Cerebellar cortex (tissue), 1 donor: ENCODE measurements at places on chromosomes 11 and 22.

DNA sequence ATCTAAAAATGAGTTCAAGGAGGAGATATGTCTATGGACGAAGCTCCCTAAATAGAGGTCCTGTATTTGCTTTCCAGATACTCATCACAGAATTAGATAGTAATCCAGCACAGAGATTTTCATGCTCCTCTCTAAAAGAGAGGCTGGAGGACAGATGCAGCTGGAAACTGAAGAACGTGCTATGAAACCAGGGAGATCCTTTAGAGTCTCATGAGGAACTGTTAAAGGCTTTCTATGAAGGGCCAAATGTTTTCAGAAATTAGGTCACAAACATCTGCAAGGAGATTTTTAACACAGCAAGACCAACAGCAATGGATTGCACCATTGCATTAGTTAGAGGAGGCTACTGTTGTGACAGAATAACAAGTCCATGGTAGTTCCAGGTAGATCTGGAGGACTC is 95.6 kb upstream of the ARHGAP20 start:
- no peak for DNase-seq

DNA sequence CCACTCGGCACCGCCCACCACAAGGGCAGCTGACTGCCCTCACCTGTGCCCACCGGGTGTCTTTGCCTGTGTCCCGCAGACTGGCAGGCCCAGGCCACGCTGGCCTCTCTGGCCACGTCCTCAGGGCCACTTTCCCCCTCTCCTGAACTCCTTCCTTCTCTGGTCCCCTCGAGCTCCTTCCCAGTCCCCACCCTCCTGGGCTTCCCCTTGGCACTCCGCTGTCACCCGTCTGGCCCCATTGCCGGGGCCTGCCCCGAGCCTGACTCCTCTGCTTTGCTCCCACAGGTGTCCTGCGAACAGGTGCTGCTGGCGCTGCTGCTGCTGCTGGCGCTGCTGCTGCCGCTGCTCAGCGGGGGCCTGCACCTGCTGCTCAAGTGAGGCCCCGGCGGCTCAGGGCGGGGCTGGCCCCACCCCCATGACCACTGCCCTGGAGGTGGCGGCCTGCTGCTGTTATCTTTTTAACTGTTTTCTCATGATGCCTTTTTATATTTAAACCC is 14.2 kb downstream of the MCAT start:
- DNase-seq: no peak

DNA sequence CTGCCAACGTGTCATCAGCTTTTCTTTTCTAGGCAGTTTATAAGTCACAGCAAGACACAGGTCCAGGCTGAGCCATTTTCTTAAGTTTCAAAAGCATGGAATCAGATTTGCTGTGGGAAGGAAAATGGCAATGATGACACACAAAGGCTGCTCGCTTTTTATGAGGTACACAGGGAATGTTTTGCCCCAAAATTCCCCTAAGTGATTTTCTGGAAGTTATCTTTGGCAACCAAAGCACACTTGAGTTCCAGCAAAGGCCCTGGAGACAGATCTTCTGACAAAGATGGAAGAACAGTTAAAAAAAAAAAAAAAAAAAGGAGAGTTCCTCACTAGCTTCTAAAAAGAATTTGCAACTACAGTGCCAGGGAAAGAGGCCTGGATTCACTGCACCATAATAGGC is 260.8 kb downstream of the LARGE1 start:
- DNase-seq: no peak

DNA sequence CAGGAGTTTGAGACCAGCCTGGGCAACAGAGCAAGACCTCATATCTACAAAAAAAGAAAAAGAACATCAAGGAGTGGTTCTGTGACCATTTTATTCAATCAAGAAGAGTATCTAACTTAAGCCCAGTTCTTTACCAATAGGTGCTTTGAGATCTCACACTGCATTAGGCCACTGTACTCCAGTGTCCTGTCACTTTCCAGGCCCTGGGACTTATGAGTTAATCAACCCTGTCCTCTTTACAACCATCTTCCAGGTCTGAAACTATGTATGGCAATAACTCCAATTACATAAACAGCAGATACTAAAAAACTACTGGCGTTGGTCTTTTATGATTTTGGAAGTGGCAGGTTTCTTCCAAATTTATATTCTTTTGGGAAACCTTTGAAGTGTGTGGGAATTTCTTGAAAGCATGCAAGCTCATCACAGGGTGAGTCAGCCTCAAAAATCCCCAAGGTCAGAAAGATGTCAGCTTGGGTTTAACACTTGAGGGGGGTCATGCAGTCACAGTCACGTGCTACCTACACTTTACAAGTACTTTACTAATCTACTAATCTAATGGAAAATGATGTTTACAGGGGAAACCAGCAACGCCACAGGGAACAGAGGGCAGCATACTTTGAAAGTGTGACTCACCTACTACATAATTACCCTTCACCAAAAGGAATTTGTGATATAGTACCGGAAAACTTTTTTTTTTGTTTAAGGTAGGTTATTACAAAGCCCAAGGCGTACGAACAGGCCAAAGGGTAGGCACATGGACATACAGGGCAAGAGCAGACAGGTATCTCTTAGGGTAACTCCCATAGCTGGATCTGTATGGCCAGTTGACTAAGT is 15.6 kb downstream of the PISD start:
- DNase-seq: no peak

DNA sequence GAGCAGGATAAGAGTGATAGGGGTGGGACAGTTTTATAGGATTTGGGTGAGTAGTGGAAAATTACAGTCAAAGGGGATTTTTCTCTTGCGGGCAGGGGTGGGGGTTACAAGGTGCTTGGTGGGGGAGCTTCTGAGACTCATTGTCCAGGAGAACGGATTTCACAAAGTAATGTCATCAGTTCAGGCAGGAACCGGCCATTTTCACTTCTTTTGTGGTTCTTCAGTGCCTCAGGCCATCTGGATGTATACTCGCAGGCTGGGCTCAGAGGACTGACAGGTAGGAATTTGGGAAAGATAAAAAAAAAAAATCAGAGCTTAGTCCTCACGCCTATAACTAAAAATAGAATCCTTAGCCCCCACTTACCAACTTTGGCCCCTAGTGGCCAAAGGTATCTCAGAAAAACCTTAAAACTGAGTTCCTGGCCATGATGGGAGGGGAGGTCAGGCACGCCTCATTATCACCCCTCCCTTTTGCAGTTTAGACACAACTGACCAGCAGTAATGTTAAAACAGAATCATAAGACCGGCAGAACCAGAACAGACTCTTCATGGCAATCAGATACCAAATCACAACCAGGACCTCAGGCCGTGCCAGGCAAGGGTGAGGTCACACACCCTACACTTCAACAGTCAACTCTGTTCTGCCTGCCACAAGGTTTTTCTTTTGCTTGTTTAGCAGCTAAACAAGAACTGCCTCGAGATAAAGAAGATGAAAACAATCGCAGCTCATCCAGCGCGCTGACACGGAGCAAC is 8.9 kb upstream of the APOBEC3G start:
- no peak for DNase-seq

DNA sequence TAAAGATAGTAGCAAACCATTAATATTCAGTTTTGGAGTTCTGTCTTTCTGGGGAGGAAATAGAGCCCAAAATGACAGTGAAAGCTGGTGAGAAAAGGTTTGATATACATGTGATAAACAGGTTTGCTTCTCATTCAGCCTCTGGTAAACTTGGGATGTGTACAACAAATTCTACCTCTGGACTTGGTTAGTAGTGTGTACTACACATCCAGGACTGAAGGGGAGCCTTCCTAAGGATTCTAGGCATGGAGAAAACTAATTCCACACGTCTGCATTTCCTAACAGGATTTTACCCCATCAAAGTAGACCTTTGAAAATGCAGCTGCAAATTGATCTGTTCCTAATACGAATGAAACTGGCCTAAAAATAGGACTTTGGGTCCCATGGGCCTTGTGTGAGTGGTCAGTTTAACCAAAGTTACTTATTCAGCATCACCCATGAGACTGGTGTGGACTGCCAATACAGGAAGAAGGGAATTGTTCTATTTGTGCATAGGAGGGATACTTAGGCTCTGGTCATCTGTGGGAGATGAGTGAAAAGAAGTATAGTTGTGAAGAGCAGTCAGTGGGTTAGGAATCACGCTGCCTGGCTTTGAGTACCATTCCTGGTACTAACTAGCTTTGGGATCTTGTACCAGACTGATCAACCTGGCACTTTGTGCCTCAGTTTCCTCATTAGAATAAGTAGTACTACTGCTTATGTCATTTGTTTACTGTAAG is 74.2 kb downstream of the YAP1 start:
- no peak for DNase-seq

- no peak for DNase-seq
These were observed 7.1 kb upstream of the GRAMD4 start for GRCh38 chr22:46612904-46613605.

DNA sequence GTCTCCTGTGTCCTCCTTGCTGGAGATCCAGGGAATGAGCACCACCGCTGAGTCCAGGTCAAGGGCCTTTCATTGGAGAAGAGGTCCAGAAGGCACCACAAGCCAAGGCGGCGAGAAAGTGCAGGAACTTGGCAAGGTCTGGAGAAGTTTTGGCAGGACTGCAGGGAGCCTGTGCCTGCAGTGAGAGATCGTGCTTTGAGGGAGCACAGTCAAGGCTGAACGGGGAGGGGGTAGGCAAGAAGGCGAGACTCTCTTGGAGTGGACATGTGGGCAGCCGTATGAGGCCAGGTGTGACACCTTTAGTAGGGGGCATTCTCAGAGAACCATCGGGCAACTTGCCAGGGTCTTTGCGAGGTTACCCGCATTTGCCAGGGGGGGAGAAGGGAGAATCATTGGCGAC is 30.5 kb downstream of the LRRC10B start:
- no peak for DNase-seq

GRCh38 chr22:27598792-27599191 is 202.8 kb downstream of the MN1 start:
- DNase-seq: no peak

DNA sequence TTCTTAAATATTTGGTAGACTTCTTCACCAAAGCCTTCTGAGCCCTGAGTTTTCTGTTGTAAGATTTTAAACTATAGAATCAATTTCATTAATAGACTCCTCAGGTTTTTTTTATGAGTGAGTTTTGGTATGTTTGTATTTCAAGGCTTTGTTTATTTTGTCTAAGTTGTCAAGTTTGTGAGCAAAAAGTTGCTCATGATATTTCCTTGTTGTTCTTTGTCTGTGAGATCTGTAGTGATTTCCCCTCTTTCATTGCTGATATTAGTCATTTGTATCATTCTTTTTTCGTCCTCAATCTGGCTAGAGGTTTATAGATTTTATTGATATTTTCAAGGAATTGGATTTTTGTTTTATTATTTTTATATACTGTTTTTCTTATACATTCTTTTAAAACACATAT is 121.0 kb downstream of the MORC2 start:
- DNase-seq: no peak

DNA sequence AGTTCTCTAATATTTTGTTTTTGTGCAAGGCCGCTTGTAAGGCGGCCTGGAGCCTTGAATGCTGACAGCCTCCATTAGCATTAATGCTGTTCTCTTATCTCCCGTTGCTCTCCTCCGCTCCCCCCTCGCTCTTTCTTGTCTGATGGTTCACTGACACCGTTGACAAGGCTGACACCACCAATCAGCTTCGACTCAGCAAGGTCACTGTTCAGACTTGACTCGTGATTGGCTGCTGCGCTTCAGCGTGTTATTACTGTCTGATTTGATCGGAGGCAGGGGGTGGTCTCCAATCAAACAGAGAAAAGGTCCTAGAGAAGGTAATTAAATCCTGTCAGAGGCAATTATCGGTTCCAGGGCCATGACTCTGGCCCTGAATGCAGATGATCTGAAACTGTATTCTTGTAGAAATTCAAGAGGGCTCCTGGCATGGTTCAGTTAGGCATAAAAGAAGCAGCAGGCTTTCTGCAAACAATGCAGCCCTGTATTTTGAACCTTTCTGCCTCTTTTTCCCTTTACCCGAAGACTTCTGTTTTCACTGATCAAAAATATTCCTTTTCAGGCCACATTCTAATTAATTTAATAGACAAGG is 49.3 kb upstream of the MPPED2 start:
- peak; percentile 44 for DNase-seq

- DNase-seq: no peak
These were observed 83.9 kb upstream of the EED start for GRCh38 chr11:86160541-86161149.

DNA sequence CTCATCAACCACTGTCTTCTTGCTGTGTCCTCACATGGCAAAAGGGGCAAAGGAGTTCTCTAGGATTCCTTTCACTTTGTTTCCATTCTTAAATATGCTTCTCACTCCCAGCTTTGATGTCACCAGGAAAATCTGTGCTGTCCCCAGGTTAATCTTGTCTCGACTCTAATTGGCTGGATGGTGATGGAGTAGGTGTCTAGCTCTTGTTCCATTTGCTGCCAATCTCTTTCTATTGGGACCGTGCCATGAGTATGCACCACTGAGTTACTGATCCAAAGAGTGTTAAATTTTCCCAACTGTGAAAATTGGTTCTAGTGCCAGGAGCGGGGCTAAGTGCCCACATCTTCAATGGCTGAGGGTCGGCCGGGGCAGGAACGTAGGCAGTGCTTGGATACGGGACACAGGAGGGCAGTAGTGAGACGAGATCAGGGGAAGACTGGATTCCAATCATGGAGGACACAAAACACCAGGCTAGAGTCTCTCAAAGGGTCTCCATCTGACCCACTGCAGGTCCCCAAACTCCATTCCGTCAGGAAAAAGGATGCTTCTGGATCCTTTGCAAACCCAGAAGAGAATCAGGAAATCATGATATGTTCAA is 47.7 kb upstream of the CSNK2A3 start:
- DNase-seq: no peak

GRCh38 chr22:44287741-44288140 is 25.0 kb downstream of the SHISAL1 start:
- no peak for DNase-seq

GRCh38 chr22:36864454-36865215 is 3.8 kb downstream of the NCF4 start:
- DNase-seq: no peak

DNA sequence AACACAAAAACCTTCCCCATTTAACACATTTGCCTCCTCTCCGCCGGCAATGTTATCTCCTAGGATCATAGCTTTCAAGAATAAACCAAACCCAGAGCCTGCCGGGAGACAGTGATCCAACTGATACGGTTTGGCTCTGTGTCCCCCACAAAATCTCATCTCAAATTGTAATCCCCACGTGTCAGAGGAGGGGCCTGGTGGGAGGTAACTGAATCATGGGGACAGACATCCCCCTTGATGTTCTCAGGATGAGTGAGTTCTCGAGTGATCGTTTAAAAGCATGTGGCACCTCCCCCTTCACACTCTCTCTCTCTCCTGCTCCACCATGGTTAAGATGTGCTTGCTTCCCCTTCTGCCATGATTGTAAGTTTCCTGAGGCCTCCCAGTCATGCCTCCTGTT is 33.3 kb downstream of the RBFOX2 start:
- DNase-seq: no peak
